A673 (cell line): ENCODE measurements at places on chromosomes 2 and 18. TPM values are rescaled to one million over a fixed set of nuclear protein-coding genes. Genes with fewer than 3 reads are reported as not detected.

GRCh38 chr18:40040574-40040973 lies 1914.5 kb upstream of the PIK3C3 start:
- H3K4me3 ChIP-seq, result no peak overlapping the region
- H3K36me3 ChIP-seq, result no peaks in the 10 kb centered on the region
- H3K27me3 ChIP-seq, result peaks cover 9% of the 10 kb centered on the region
- H3K27ac ChIP-seq, result no peak overlapping the region

GRCh38 chr18:63119647-63120046 lies 199.9 kb downstream of the BCL2 start:
- no peak overlapping the region for H3K4me3 ChIP-seq
- peak; percentile 89 for DNase-seq
- H3K36me3 ChIP-seq, result no peaks in the 10 kb centered on the region
- H3K27ac ChIP-seq, result peak overlapping the region; percentile 81
- H3K4me1 ChIP-seq, result peaks cover 25% of the 10 kb centered on the region
- H3K27me3 ChIP-seq, result no peaks in the 10 kb centered on the region

DNA sequence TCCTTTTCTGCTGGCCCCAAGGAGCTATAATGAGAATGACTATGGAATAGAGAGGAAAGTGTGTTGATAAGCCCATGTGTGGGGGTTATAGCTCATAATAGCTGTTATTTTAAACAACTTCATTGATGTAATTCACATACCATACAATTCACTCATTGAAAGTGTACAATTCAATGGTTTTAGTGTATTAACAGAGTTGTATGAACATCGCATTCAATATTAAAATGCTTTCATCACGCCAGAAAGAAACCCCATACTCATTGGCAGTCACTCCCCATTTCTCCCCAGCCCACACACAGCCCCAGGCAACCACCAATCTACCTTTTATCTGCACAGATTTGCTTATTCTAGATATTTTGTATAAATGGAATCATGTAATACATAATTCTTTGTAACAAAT lies 139.6 kb upstream of the CYP1B1 start:
- H3K36me3 ChIP-seq, result no peaks in the 10 kb centered on the region
- H3K27me3 ChIP-seq, result no peaks in the 10 kb centered on the region
- no peaks in the 10 kb centered on the region for H3K4me1 ChIP-seq
- no peak overlapping the region for H3K27ac ChIP-seq

- H3K4me3 ChIP-seq, result no peak overlapping the region
- no peak for DNase-seq
- no peak overlapping the region for H3K27ac ChIP-seq
- H3K27me3 ChIP-seq, result no peaks in the 10 kb centered on the region
- no peaks in the 10 kb centered on the region for H3K4me1 ChIP-seq
- H3K36me3 ChIP-seq, result no peaks in the 10 kb centered on the region
Measured at GRCh38 chr2:185507719-185508118, 230.9 kb upstream of the FSIP2 start.

Gene LHCGR
- total RNA-seq, result not detected in 2 replicates

- H3K27ac ChIP-seq, result no peak overlapping the region
- no peak overlapping the region for H3K4me3 ChIP-seq
- no peak for DNase-seq
- no peaks in the 10 kb centered on the region for H3K4me1 ChIP-seq
- no peaks in the 10 kb centered on the region for H3K36me3 ChIP-seq
Measured at GRCh38 chr2:132731441-132731840, 61.4 kb upstream of the LYPD1 start.

Gene TTN
- under 0.01 TPM in 2 replicates for total RNA-seq

- no peaks in the 10 kb centered on the region for H3K4me1 ChIP-seq
- no peak overlapping the region for H3K4me3 ChIP-seq
- H3K27ac ChIP-seq, result no peak overlapping the region
- H3K27me3 ChIP-seq, result no peaks in the 10 kb centered on the region
- no peak for DNase-seq
Measured at GRCh38 chr2:32807662-32808061, 139.1 kb upstream of the LTBP1 start.

Gene SFT2D3
- total RNA-seq, result 7.1 and 7.6 TPM in 2 replicates

Gene FTCDNL1
- 0.88 and 1.0 TPM in 2 replicates for total RNA-seq

Gene SCN2A
- total RNA-seq, result 0.73 and 0.79 TPM in 2 replicates

DNA sequence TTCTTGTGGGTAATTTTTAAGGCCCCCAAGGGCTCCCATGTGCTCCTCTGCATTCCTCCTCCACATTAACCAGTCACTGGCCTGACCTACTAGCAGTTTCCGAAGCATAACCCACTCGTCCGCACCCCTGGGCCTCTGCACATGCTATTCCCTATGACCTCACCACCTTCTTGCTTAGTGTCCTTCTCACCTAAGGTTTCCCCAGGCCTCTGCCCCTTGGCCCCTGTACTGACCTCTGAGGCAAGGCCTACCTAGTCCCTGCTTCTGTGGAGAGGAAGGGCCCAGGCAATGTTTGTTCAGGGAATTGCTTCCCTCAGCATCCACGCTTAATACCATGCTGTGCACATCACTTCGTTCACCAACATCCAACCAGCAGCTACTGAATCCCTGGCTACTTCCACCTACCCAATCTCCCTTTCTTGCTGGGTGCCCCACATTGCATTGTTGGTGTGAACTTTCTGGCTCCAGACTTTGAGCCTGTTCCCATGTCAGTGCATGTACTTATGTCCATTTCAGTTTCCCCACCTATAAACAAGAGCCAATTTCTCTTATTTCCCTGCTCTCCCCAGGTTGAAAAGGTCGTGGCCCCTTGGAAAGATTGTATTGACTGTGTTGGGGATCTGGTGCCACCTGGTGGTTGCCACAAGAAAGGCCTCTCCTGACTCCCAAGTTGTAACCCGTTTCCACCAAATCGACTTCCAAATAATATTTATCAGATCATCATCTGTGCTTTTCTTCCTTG lies 19.2 kb upstream of the TMEM177 start:
- H3K4me3 ChIP-seq, result no peak overlapping the region
- DNase-seq, result peak; percentile 54
- no peaks in the 10 kb centered on the region for H3K27me3 ChIP-seq
- H3K4me1 ChIP-seq, result no peaks in the 10 kb centered on the region
- no peak overlapping the region for H3K27ac ChIP-seq

DNA sequence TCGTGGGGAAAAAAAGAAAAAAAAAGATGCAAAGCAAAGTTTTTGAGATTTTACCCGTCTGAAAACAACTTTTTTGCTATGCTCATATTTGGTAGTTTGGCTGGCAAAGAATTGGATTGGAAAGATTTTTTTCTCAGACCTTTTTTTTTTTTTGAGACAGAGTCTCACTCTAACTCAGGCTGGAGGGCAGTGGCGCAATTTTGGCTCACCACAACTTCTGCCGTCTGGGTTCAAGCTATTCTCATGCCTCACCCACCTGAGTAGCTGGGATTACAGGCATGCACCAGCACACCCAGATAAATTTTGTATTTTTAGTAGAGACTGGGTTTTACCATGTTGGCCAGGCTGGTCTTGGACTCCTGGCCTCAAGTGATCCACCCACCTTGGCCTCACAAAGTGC lies 56.3 kb upstream of the TANC1 start:
- no peaks in the 10 kb centered on the region for H3K36me3 ChIP-seq
- no peak overlapping the region for H3K27ac ChIP-seq
- DNase-seq, result no peak
- H3K27me3 ChIP-seq, result no peaks in the 10 kb centered on the region
- no peak overlapping the region for H3K4me3 ChIP-seq

GRCh38 chr2:238703436-238703835 lies 144.4 kb upstream of the TWIST2 start:
- peaks cover 16% of the 10 kb centered on the region for H3K27me3 ChIP-seq
- no peak overlapping the region for H3K27ac ChIP-seq
- no peaks in the 10 kb centered on the region for H3K4me1 ChIP-seq
- H3K36me3 ChIP-seq, result no peaks in the 10 kb centered on the region
- H3K4me3 ChIP-seq, result no peak overlapping the region

GRCh38 chr18:8794156-8794933 lies 89.0 kb downstream of the MTCL1 start:
- no peaks in the 10 kb centered on the region for H3K27me3 ChIP-seq
- H3K4me3 ChIP-seq, result no peak overlapping the region
- no peak overlapping the region for H3K27ac ChIP-seq
- DNase-seq, result no peak
- no peaks in the 10 kb centered on the region for H3K36me3 ChIP-seq
- H3K4me1 ChIP-seq, result no peaks in the 10 kb centered on the region

DNA sequence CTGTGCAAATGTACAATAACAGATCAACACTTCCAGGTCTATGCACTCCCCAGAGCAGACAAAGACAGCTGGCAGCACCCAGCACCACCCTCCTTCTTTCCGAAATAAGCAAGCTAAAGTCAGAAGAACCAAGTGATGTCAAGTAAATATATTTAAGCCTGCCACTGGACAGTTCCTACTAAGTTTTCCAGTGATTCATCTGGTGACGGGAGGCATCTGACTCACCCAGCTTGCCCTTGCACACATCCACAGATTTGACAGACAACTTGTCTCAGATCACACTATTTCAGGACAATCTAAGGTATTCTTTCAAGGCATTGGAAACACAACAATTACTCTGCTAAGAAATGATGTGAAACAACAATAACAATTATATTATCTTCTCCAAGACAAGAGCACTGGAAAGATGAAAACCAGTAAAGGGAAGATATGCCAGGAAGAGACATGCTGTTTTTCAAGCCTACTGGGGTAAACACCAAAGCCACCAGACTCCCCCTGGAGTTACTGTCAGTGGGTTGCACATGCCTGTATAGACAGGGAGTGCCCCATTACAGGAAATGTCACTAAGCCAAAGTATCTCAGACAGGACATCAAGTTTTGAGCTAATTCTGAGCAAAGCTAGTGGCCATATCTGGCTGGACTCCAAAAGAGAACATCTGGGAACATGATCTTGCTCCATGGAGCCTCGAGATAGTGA lies 287.9 kb upstream of the KLHL29 start:
- no peaks in the 10 kb centered on the region for H3K4me1 ChIP-seq

- DNase-seq, result no peak
- no peaks in the 10 kb centered on the region for H3K27me3 ChIP-seq
- H3K4me1 ChIP-seq, result no peaks in the 10 kb centered on the region
- H3K36me3 ChIP-seq, result no peaks in the 10 kb centered on the region
Measured at GRCh38 chr2:239164335-239164871, 236.4 kb downstream of the HDAC4 start.

Gene TMEM169
- 1.1 and 1.7 TPM in 2 replicates for total RNA-seq

Gene KIAA2012
- total RNA-seq, result 0.13 TPM in 1 of 2 replicates, not detected in the other

DNA sequence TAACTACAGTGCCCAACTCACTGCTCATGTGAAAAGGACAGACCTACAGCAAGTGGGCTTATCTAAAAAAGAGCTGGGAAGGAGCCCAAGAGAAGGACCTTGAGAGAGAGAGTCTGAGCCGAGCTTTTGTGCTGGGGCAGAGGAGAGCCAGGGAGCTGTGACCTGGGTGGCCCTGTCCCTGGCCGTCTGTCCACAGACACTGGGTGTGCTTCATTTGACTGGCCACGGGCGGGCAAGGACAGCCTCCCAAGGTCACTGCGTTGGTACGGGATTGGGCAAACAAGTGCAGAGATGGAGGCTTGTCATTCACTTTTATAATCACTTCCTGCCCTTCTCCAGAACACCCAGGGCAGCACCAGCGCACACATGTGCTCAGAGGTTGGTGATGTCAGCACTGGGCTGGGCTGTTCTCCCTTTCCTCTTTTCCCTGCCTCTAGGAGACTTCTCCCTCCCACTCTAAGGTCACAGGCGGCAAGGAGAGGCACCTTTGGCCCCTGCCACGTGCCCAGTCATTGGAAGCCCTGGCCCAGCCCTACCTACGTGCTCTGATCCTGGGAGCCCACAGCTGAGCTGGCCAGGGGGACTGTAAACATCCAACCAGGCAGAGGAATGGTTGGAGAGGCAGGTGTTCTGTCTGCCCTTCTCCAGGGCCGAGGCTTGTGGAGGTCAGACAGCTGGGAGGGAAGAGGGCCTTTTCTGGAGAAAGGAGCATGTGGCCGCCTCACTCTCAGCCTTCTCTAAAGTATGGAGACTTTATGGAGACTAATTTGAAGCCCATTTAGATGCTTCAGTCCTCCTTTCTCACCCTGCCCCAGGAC lies 6.4 kb upstream of the PSD4 start:
- H3K27ac ChIP-seq, result no peak overlapping the region
- H3K36me3 ChIP-seq, result no peaks in the 10 kb centered on the region
- H3K4me3 ChIP-seq, result no peak overlapping the region
- H3K4me1 ChIP-seq, result no peaks in the 10 kb centered on the region
- H3K27me3 ChIP-seq, result no peaks in the 10 kb centered on the region

DNA sequence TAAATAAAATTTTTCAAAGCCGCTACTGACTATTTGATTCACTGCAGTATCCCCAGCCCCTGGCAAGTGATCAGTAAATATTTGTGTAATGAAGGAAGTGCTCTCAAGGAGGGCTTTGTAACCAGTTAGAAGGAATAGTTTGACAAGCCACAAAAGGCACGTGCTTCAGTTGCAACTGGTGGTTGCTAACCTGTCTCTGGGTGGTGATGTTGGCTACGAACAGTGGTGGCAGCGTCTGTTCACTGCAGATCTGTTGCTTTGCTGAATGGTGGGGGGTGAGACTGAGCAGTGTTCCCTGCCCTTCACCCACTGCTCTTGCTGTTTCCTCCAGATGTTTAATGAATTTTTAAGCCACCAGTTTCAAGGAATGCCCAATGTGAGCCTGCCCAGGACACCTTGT lies 73.9 kb upstream of the SIX2 start:
- H3K27ac ChIP-seq, result no peak overlapping the region
- H3K4me3 ChIP-seq, result no peak overlapping the region
- H3K4me1 ChIP-seq, result no peaks in the 10 kb centered on the region
- no peaks in the 10 kb centered on the region for H3K36me3 ChIP-seq
- no peak for DNase-seq

- no peak for DNase-seq
- H3K4me3 ChIP-seq, result no peak overlapping the region
- H3K27ac ChIP-seq, result no peak overlapping the region
- H3K36me3 ChIP-seq, result no peaks in the 10 kb centered on the region
- H3K27me3 ChIP-seq, result peaks cover under 1% of the 10 kb centered on the region
Measured at GRCh38 chr2:60440079-60440766, 113.2 kb downstream of the BCL11A start.

GRCh38 chr2:237720957-237721356 lies 77.6 kb upstream of the RBM44 start:
- no peak overlapping the region for H3K4me3 ChIP-seq
- no peak for DNase-seq
- no peaks in the 10 kb centered on the region for H3K36me3 ChIP-seq
- no peaks in the 10 kb centered on the region for H3K27me3 ChIP-seq
- H3K4me1 ChIP-seq, result peaks cover 47% of the 10 kb centered on the region

Gene DNAJC10
- 101 and 106 TPM in 2 replicates for total RNA-seq

DNA sequence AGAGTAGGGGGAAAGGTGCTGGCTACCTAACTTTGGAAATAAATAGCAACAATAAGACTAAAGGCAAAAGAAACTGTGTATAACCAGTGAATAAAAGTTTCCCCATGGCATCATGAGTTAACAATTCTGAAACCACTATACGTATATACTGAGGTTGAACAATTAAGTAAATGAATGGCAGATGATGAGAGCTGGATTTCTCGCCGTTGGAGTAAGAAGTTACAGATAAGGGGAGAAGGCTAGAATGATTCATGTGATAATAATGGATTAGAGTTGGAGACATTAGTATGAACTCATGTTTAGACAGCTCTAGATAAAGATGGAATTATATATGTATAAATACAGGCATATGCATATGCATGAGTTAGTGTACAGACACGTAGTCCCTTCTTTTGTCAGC lies 152.7 kb downstream of the UBR3 start:
- H3K4me1 ChIP-seq, result no peaks in the 10 kb centered on the region
- H3K4me3 ChIP-seq, result no peak overlapping the region
- DNase-seq, result no peak
- H3K27ac ChIP-seq, result no peak overlapping the region

Gene POTEJ
- total RNA-seq, result not detected in 2 replicates

Gene TLX2
- total RNA-seq, result not detected in 2 replicates

- no peak overlapping the region for H3K4me3 ChIP-seq
- H3K27me3 ChIP-seq, result no peaks in the 10 kb centered on the region
- H3K4me1 ChIP-seq, result peaks cover 19% of the 10 kb centered on the region
- no peak for DNase-seq
- no peak overlapping the region for H3K27ac ChIP-seq
Measured at GRCh38 chr18:46226461-46226860, 122.3 kb downstream of the HAUS1 start.
